ENCODE measurements at places on chromosomes 11 and 22.
A peak's percentile ranks its signal among the peaks of the same experiment; 100 is the strongest.

DNA sequence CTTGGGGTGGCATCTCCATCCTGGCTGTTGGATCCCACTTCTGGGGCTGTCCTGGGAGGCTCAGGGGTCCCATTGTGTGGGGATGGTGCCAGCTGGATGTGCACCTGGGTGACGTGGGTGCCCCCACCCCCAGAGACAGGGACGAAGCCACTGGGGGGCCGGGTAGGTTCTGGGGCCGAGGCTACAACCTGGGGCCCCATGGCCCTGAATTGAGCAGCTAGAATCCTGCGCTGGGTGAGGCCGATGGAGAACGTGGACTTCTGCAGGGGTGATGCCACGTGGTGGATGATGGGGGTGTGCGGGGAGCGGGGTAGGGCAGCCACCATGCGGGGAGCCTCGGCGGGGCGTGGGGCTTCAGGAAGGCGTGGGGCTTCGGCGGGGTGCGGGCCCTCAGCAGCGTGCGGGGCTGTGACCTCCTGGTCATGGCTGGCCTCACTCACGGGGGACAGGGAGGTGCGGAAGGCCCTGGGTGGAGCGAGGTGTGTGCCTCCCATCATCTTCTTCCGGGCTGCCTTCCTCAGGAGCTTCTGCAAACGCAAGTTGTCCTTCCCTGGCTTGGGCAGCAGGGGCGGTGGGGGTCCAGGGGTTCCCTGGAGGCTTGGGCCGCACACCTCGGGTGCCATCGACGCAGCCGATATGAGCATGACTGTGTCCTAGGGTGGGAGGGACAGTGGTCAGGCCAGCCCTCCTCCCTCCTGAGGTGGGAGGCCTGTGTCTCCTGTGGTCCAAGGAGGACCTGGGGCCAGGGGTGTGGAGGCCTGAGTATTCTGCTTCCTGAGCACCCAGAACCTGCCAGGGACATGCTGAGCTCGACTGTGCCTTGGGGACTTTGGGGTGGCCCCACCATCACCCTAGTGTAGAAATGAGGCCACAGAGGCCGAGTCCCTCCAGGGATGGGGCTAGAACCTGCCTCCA lies 1.5 kb downstream of the PRR33 start:
- no peak for DNase-seq

DNA sequence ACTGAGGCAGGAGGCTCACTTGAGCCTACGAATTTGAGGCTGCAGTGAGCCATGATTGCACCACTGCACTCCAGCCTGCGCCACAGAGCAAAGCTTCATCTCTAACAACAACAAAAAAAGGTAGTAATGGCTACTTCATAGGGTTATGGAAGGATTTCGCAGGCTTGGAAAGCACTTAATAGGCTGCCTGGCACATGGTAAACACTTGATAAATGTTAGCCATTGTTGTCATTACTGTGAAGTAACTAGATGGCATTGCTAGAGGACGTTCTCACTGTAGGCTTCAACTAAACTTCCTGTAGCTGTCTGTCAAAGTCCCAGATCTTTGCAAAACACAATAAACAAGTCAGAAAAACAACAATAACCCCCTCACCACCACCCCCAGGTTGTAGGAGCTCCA lies 357.2 kb upstream of the NARS2 start:
- no peak for DNase-seq

GRCh38 chr11:65315866-65316226 lies 1.2 kb downstream of the CDC42EP2 start:
- no peak for DNase-seq

- DNase-seq, result no peak
Observed at GRCh38 chr11:128522943-128523518, 64.3 kb downstream of the ETS1 start.

GRCh38 chr22:44586999-44587736 lies 89.1 kb upstream of the RTL6 start:
- no peak for DNase-seq

GRCh38 chr11:27116684-27117083 lies 76.1 kb downstream of the BBOX1 start:
- no peak for DNase-seq

GRCh38 chr22:20429254-20430100 lies 8.1 kb downstream of the SCARF2 start:
- DNase-seq, result no peak

DNA sequence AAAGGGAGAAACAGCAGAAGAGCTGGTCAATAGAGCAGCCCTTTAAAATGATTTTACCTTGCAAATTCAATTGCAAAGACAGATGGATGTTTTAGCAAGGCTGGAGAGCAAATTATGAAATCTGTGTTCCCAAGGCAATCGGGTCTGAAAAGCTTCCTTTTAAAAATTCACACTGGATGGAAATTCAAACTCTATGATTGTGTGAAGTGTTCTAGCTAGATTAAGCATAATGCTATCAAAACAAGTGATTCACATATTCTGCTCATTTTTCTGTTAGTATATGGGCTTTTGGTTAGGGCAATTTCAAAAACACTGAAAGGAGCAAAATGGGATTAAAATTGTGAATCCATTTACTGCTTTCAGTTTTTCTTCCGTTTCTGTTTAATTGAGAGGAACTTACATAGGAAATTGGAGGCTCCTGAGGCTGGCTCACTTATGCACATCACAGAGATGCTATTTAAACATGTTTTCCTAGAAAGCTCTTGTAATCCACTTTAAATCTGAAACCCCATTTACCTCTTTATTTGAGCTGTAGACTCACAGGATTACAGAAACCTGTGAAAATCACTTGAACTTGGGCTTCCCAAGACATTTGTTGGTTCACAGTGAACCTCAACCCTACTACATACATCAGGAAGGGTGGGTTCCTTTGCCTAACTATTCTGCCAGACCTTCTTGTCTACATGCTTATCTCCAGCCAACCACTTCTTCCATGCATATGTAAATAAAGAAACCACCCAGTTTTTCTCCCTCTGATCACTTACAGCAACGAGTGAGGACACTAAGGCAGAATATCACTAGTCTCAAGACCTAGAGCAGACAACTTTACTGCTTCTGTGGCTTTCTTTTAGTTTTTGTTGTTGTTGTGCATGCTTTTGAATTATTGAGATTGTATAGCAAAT lies 201.9 kb upstream of the PITPNB start:
- no peak for DNase-seq

- no peak for DNase-seq
Observed at GRCh38 chr11:88555018-88555828, 217.7 kb upstream of the CTSC start.

DNA sequence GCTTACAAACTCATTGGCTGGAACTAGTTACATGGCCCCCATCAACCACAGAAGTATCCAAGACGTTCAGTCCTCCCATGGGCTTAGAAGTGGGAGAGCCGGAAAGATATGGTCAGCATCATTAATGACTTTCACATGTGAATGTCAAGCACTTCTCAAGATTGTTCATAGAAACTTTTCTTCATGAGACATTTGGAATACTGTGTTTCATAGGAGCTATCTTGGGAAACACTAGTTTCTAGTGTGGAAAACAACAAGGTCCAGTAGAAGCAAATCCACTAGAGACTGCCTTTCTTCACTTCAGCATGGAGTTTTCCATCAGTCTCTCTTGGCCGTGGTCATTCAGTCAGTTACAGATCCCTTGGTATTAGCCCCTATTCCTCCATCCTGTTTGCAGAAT lies 160.9 kb downstream of the C11orf91 start:
- DNase-seq, result no peak

DNA sequence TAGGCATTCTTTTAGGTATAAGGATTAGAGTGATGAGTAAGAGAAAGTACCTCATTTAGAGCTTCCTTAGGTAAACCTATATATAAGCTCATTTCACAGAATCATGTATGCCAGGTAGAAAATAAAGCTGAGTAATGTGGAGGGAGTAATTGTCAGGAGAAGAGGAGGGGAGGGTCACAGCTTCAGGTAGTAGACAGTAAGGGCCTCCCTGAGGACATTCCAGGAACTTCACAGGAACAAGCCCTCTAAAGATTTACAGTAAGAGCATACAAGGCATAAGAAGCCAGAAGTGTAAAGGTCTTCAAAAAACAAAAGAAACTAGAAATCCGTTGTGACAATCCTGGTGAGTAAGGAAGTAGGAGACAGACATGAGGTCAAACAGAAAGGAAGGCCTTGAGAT lies 57.6 kb downstream of the USP47 start:
- no peak for DNase-seq

DNA sequence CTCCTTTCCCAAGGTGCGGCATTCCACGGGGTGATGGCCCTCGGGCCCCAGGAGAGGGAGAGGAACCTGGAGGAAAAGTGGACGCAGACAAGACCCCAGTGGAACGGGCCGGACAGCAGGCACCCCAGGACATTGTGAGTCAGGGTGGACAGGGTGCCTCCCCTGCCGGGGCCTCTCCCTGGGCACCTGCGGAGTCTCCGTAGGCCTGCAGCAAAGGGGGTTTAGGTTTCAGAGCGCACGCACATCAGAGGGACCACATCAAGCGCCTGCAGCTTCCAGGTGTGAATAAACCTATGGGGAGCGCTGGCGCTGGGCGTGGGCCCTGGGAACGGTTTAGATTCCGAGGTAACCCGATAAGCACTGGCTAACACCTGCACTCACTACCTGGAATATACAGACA lies 22.7 kb upstream of the FGF19 start:
- no peak for DNase-seq

- DNase-seq, result no peak
Observed at GRCh38 chr11:85922367-85922766, 67.2 kb downstream of the CCDC83 start.

GRCh38 chr11:68659158-68659921 lies 25.0 kb upstream of the GAL start:
- no peak for DNase-seq

- DNase-seq, result no peak
Observed at GRCh38 chr22:44383652-44384562, 71.2 kb upstream of the SHISAL1 start.

DNA sequence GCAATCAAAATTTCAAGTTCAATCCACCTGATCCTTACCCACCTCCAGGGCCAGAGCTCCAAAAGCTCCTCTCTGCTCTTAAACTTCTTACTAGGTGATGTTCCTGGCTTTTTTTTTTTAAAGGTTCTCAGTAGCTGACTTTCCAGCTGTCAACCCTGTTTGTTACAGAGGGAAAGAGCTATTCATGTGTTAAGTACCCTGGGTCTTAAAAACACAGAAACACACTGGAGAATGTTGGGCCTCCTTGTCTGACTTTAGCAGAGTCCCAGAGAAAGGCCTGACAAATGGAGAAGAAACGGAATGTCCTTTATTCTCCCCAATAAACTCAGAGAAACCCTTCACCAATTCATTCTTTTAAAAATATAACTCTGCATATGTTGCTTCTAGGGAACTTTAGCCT lies 3.2 kb downstream of the LRRC4C start:
- DNase-seq, result no peak

DNA sequence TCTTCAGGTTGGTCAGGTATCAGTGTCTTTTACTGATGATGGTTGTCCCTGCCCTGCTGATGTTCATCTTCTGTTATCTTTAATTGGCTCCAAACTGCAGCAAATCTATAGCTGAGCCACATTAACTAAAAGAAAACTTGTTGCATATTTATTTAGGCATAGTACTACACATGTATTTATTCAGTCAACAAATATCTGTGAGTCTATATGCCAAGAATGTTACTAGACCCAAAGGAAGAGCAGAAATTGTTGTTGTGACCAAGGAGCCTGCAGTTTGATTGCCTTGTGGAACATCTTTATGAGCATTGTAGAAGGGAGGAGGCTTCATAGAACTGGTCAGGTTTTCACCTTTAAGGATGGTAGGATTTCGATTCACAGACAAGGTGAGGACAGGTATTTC lies 10.1 kb downstream of the BMAL1 start:
- no peak for DNase-seq

DNA sequence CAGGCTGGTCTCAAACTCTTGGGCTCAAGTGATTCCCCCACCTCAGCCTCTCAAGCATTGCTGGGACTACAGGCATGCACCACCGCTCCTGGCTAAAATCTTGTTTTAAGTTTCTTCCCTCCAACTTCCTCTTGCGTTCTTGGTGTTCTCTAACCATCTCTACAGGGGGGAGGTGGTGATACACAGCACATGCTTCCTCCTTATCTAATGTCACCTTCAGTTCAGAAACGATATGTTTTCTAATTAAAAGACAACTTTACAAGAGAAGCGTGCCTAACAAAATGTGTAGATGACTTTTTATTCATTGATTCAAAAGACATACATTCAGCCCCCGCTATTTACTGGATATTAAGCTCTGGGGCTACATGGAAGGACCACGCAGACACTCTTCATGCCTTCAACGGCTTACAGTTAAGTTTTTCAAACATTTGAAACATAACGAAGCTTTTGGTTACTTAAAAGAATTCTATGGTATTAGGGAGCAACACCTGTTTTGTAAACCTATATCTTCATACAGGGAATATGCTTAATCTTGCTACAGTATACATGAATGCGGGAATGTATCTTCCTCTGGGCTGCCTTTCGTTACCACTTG lies 933 bp upstream of the DLAT start:
- peak; percentile 53 for DNase-seq

GRCh38 chr11:128512474-128512996 lies 74.8 kb downstream of the ETS1 start:
- DNase-seq, result no peak

- DNase-seq, result peak; percentile 56
Observed at GRCh38 chr22:22099194-22099486, 116.6 kb upstream of the TOP3B start.

GRCh38 chr22:48318575-48319320 lies 1508.9 kb downstream of the BRD1 start:
- no peak for DNase-seq

DNA sequence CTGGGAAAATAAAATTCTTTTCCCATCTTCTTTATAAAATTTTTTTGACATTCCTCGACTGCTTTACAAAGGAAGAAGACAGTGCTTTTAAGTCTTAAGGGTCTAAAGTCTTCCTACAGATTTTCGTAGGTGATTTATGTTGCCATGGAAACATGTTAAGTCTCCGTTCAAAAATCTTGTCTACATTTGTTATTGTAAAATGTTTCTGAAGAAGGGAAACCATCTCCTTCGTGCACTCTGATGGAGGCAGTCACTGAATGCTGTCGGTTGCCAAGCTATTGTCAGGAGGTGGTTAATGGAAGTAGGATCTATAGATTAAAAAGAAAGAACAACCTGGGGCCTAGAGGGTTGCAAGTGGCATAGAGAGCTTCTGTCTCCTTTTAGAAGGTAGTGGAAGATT lies 52.6 kb downstream of the MAP6 start:
- no peak for DNase-seq

- DNase-seq, result no peak
Observed at GRCh38 chr11:95149651-95150364, 60.2 kb downstream of the ENDOD1 start.

GRCh38 chr11:14376920-14377319 lies 17.9 kb upstream of the RRAS2 start:
- DNase-seq, result no peak

Data from GM12864 (cell line).